ENCODE measurements at places on chromosomes 6 and 20.

DNA sequence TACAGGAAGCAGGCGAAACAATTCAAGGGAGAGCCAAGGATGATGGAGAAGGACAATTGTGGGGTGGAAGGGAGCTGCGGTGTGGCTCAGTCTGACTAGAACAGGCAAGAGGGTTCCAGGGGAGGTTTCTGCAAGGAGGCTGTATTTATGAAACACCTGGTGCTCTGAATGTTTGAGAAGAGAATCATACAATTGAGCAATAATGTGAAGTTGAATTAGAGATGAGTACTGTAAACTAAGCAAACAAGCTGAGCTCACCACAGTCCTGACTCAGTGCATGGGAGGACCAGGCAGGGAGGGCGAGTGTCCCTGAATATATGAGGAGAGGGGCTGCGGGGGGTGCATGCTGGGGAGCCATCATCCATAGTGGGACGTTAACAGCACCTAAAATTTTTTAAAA is 279.7 kb downstream of the KIF16B start:
- DNase-seq, result no peak

DNA sequence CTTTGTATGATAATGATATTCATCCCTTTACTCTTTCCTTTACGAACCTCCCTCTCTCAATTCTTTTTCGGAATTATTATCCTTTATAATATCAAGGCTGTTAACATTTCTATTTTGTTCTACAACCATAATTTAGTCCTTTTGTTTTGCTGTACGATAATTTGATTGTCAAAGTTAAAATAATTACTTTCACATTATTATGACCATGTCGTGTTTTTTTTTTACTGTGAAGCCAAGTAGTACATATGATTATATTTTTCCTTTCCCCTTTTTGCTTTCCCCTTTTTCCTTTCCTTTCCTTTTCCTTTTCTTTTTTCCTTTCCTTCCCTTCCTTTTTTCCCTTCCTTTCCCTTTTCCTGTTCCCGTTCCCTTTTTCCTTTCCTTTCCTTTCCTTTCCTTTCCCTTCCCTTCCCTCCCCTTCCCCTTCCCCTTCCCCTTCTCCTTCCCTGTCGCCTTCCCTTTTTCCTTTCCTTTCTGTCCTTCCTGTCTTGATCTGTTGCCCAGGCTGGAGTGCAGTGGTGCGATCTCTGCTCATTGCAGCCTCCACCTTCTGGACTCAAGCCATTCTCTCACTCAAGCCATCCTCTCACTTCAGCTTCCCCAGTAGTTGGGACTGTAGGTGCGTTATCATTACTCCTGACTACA is 19.5 kb downstream of the CD2AP start:
- no peak for DNase-seq

- no peak for DNase-seq
Measured at GRCh38 chr20:52242237-52243230, 51.0 kb upstream of the ZFP64 start.

DNA sequence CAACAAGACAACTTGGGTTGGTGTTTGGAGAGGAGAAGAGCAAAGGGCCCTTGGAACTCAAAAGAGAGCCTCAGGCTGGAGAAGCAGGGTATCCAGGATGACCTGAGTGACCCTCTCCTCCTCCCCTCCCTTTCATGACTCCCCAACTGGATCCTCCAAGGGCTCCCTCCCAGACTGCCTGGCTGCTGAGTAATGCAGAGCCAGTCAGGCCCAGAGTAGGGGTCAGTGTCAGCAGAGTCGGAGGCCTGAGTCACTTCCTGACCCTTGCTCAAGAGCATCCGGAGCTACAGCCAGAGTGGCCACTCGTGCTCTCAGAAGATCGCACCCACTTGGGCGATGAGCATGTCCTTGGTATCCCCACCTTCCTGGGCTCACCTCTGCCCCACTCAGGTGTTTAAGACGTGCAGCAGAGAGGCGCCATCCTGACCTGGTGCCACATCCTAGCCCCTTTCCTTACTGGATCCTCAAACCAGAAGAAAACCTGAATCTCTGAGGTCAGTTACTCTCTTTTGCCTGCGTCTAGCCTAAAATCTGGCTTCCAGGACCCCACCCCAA is 2.8 kb upstream of the MAPK13 start:
- no peak for DNase-seq
